Mucosa of gallbladder (tissue), 1 donor: ENCODE measurements at places on chromosomes 5 and 9. TPM values are rescaled to one million over a fixed set of nuclear protein-coding genes. Genes with fewer than 3 reads are reported as not detected.

DNA sequence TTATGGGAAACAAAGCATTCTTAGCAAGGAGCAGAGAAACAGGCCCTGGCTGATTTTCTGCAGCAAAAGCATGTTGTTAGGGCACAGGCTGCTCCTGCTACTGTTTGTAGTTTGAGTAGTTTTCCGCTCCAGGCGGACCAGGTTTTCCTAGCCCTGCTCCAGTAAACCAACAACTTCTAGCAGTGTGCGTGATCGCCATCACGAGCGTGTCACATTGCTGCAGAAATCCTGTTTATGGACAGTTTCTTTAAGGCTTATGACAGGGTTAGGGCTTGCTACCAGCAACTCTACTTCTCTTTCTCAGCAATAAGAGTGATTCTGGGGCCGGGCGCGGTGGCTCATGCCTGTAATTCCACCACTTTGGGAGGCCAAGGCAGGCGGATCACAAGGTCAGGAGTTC lies 803.9 kb upstream of the CDH10 start:
- DNase-seq = no peak

- no peak for DNase-seq
Observed at GRCh38 chr5:78429332-78429980, 69.0 kb downstream of the SCAMP1 start.

GRCh38 chr9:35717132-35717870 lies 14.7 kb downstream of the TLN1 start:
- no peak for DNase-seq

DNA sequence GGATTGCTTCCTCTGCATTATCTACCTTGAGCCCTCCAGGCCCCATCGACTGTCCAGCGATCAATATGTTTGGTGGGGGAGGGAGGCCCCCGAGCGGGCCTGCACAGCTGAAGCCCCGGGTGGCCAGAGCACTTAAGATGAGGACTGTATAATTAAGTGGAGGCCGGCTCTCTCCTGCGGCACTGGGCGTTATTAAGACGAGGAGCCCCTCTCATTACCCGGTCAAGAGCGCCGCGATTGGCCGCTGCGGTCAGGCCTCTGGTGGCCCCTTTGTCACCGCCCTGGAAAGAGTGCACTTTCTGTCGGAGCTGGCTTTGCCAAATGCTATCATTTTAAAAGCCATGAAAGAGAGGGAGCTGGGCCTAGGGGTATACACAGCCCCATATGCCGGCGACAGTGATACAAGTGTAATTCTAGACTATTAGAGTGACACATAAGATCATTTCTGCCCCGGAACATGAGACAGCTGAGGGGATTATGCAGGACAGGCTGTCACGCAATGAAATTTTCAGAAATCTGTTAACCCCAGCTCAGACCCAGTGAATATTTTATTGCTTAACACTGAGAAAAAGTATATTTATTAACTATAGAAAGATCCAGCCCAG lies 106.3 kb upstream of the IRX1 start:
- no peak for DNase-seq

DNA sequence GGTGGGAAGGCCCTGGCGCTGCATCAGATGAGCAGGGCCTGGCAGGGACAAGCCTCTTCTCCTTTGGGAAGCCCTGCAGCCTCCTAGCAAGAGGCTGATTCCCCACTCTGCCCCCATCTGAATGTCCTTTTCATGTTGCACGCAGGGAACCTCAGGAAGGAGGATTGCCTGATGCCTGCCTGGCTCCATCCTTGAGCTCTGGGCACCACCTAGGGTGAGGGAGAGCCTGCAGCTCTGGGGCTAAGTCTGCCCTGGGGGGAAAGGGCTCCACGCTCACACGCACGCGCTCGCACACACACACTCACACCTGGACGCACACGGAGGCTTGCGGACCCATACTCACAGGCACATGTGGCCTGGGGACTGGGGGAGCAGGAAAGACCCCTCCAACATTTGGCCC lies 86.6 kb downstream of the LMX1B start:
- no peak for DNase-seq

DNA sequence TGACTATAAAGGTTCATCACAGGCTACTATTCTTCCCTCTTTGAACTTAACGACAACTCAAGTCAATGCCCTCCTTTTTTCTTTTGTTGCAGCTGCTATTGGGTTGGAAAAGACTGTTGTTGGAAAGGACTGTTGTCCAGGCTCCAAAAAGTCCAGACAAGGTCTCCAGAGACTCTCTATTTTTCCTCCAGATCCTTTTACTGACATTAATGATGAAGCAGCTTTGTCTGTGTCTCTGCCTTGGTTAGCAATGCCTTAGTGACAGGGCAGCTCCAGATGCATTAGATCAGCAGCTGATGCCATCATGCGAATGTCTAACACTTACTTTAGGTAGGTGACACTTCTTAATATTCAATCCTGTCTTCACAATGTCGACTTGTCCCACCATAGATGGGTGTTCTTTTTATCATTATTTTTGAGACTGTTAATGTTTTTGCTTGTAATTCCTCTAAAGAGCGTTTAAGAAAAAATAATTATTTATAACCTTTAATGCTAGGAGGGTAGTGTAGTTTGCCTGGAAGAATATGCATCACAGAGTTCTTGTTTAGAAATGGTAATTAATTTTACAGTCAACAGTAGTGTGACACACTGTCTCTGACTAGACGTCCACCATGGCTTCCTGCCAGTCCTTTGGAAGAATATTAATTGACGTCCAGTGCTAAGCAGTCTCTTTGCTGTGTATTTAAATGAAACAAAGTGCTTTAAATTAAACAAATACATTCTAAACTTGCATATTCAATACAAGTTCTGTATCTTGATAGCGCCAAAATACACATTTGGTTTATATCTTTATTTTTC lies 492.2 kb downstream of the NR2F1-AS1 start:
- DNase-seq = no peak

- no peak for DNase-seq
Observed at GRCh38 chr5:160565376-160565775, 143.7 kb downstream of the PTTG1 start.

DNA sequence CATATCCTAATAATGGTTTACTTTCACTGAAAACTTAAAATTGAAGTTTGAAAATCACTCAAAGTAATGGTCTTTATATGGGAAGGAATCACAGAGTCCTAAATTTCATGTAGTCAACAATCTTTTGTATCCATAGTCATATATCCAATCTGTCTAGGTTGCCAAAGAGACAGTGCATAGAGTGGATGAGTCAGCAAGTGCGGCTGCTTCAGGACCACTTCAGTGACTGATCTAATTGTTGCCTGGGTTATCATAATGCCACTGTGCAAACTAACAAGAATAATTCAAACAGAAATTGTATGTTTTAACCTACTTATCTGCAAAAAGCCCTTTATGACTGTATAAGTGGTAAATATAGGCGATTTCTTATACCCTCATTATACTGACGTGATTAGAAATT lies 211.3 kb upstream of the PRR16 start:
- no peak for DNase-seq

DNA sequence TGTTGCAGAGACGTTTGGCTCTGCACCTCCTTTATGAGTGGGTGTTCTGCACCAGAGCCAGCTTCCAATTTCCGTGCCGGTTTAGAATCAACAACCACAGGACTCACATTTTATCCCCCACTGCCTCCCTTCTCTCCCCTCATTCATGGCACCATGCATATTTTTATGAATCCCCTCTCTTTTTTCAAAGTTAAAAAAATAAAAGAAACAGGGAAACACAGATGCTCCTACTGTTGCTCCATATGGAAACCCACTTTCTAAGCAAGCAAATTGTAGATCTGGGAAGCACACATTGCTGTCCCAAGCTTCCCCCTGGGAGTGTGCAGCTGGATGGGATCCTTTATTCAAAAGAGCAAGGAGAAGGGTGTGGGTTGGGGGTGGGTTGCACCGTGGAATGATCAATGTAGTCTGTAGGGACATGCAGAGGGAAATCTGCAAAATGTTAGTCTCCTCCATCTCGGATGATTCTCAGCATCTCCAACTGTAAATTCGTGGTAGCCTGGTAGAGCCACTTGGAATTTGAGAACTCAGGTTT lies 410.0 kb upstream of the ADAMTSL1 start:
- no peak for DNase-seq

- DNase-seq = no peak
Observed at GRCh38 chr9:123637606-123637944, 281.6 kb downstream of the CRB2 start.

- DNase-seq = peak; percentile 35
Observed at GRCh38 chr9:69173891-69174615, at the start of gene TJP2. TJP2 (plus strand) TSS chr9:69174277; CDS start chr9:69174373, 96 bp downstream.

Gene TARS1
- total RNA-seq = 62.2 TPM

Gene TMOD1
- total RNA-seq = 11.4 TPM

Gene POLR3G
- total RNA-seq = 1.2 TPM

Gene SLC6A19
- 179 TPM for total RNA-seq
